Femur (tissue), 1 donor: ENCODE measurements at places on chromosomes 5 and 9.
A peak's percentile ranks its signal among the peaks of the same experiment; 100 is the strongest.

- DNase-seq: no peak
Measured at GRCh38 chr9:14061936-14062585, 251.9 kb downstream of the NFIB start.

DNA sequence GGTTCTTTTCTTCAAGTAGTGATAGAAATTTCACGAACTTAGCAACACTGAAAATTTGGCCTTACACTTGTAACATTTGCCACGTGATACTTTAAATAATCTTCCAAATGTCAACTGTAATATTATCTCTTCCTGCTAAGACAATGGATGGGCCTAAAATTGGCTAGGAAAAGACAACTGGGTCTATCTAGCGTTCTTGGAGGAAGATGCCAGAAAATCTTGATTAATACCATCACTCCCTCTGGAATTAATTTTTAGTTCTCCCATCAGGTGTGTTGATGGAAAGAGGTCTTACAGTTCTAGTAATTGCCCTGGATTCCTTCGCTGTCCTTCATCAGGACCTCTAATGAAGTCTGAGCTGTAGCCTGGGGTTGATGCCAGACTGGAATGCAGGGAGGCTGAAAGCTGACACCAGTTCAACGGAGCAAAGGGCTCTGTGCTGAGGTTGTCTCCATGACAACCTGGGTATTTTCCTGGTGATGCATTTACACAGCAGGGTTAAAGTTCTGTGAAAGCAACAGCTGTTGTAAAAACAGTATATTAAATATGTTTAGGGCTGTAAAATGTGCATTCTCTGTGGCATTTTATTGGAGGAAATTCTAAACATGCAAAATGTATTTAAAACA lies 92.3 kb downstream of the GAS1 start:
- peak; percentile 88 for DNase-seq

GRCh38 chr9:135283671-135284070 lies 195.9 kb upstream of the PPP1R26 start:
- no peak for DNase-seq

DNA sequence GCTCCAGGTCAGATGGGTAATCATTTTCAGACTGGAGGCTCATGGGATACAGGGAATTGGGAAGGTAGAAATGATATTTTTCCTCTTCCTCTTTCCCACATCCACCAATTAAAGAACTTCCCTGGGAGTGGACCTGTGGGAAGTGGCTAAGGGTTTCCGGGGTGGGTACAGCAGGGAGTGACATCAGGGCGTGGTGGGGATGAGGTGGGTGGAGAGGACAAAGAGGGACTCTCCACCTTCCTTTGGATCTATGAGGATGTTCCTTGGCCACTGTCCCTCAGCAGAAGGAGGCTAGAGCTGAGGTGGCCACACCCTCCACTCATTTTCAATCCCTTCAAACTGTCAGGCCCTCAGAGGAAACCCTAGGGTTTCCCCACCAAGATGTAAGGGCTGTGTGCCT lies 54.7 kb downstream of the IRF1 start:
- DNase-seq: no peak

DNA sequence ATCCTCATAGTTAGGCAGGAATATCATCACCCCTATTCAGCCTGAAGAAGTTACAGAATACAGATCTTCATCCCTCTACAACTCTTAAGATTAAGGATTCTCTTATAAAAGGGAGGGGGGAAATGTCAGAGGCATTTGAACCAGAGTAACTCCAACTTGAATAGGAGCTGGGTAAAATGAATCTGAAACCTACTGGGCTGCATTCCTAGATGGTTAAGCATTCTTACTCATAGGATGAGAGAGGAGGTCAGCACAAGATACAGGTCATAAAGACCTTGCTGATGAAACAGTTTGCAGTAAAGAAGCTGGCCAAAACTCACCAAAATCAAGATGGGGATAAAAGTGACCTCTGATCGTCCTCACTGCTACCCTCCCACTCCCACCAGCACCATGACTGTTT lies 14.4 kb downstream of the FREM1 start:
- no peak for DNase-seq

GRCh38 chr9:92976431-92976830 lies 29.1 kb downstream of the FGD3 start:
- no peak for DNase-seq

GRCh38 chr5:59430066-59430685 lies 463.4 kb downstream of the PDE4D start:
- no peak for DNase-seq

DNA sequence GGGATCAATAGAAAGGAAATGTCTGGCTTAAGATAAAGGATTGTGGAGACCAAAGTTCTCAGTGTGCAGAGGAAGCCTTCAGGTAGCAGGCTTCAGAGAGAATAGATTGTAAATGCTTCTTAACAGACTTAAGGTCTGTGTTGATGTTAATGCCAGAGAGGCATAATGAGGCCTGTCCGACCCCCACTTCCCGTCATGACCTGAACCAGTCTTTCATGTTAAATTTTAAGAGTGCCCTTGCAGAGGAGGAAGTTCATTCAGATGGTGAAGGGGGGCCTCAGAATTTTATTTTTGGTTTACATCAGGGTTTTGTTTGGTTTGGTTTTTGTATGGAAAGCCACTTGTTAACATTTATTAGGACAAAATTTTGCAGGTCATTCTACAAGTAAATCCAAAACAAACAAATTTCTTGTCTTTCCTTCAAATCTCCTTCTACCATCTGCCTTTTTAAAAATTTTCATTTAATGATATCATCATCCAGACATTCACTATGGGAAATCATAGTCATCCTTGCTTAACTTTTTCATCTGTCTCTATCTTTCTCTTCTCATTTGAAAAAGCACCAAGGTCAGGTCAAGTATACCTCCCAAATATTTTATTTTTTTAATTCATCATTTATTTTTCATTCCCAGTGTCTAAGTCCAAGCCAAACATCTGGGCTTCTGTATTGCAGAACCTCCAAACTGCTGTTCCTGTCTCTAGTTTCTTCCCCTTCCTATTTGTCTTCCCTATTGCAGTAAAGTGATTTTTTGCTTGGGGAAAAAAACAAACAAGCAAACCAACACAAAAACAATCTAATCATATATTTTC lies 6.9 kb upstream of the ABCA1 start:
- DNase-seq: no peak

- no peak for DNase-seq
Measured at GRCh38 chr9:119881898-119882297, 512.7 kb upstream of the BRINP1 start.

GRCh38 chr5:179194201-179194910 lies 134.2 kb downstream of the ZNF354C start:
- DNase-seq: no peak

DNA sequence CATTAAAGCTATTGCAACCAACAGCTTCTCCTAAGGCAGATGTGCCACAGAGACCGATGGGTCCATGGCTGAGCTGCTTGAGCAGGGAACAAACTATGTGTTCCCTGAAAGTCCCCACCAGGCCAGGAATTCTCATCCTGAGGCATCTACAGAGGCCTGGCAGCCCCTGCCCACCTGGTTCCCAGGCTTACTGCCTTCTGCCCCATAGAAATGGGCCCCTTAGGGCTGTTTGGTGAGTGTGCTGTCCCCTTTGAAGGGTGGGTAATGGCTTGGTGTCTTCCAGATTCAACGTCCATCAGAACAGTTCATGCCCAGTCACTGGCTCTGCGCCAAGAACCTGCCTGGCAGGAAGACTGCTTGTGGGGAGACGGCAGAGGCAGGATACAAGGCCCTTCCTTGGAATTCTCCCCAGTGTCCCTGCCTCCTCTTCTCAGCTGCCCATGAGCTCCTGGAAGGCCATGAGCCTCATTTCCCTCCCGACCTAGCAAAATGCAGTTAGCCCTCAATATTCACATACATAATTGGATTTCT lies 3.8 kb upstream of the COL27A1 start:
- no peak for DNase-seq
